ENCODE measurements at places on chromosomes 2 and 18.

- no peak for DNase-seq
These were observed 179.6 kb upstream of the SLC39A10 start for GRCh38 chr2:195477248-195477995.

DNA sequence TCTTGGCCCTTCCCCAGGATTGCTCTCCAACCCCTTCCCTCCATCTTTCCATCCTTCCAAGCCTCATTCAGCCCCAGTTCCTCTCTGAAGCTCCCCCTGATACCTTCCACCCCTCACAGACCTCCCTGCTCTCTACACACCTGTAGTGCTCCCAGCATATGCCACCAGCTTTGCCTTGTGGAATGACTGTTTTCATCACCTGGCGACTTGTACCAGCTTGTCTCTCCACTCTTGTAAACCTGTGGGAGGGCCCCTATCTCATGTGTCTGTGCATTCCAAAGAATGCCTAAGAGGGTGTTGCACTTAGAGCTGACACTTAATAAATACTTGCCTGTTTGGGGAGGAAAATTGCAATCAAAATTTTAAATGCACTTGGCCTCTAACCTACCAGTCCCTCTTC is 198.7 kb downstream of the BCL11A start:
- DNase-seq: no peak

GRCh38 chr2:111898703-111899514 is 502 bp downstream of the MERTK start:
- peak; percentile 27 for DNase-seq

DNA sequence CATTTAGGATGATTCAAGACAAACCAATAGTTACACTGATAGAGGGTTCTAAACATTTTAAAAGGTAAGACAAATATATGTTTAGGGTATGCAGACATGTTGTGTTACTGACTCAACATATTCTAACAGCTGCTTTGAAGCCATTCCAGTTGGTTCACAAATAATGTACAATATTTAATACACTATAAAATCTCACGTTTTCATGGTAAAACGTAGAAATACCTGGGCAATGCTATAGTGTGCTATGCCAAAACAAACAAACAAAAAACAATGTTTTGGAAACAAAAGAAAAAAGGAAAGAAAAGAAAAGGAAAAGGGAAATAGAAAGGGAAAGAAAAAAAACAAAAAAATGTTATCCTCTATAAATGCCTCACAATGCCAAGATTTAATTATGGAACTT is 277.1 kb downstream of the TCF4 start:
- DNase-seq: no peak

GRCh38 chr2:28627722-28628480 is 123.7 kb upstream of the PPP1CB start:
- DNase-seq: no peak

DNA sequence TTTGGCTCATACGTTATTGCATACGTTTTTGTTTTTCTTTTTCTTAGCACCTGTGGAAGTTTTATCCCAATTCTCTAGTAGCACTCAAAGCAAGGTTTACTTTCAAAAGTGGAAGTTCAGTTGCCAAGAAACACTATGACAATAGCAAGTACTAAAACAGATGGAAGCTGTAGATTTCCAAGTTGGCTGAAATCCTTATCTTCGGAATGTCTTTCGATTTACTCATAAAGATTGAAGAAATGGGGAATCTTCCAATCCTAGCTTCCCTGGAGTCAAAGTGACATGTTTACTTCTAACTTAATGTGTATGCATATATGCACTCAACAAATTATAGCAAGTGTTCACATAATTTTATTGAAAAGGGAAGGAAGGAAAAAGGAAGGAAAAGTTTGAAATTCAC is 307.4 kb downstream of the CTNNA2 start:
- no peak for DNase-seq

- no peak for DNase-seq
These were observed 88.9 kb upstream of the ST6GAL2 start for GRCh38 chr2:106974891-106975290.

DNA sequence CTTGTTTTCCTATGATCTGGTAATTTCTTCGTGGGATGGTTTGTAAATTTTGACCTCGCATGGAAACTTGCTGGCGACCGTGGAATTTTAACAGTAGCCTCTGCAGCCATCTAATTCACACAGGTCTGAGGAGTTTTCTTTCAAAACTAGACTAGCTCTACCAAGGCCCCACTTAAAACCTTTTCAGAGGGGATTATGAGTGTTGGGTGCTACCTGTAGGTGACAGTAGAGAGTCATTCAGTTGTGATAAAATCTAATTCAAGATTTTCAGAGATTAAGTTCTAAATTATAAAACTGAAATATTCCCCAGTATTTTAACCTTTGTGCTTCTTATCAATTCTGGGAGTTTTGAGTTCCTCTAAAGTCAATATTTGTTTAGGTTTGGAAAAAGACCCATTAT is 31.0 kb downstream of the THSD7B start:
- no peak for DNase-seq

DNA sequence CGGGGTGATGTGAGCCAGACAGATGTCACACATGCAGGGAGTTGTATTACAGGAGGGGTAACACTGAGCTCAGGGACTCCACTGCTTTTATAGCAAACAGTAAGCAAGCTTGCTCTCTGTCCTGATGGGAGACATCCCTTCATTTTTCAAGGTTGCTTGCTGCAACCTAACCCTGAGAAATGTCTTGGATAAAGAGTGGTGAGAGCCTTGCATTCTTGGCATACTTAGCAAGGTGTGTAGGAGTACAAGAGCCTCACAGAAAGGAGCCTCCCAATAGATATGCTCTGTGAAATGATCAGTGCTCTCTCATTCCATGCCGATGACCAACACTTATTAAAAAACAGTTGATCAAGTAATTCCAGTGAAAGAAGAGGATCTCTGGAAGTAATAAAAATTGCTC is 8.1 kb downstream of the PFN4 start:
- no peak for DNase-seq

DNA sequence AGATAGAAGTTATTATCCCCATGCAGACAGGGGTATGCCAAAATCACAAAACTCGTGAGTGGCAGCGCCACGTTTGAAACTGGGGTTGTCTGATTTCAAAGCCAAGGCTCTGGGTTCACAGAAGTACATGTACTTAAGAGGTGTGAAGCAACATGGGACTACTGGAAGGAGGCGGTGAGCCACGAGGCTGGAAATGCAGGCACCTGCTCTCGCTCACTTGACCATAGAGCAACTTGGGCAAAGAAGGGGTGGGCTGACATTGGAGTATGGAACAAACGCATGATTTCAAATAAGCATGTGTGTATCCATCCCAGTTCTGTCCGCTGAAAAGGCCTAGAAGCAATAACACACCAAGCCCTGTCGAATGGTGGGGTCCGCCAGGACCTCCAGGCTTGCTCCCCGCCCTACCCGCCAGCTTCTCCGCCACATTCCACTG is 593 bp upstream of the ACTR2 start:
- DNase-seq: peak; percentile 46

- DNase-seq: peak; percentile 96
These were observed 90.9 kb downstream of the RNF144A start for GRCh38 chr2:7007846-7008741.

DNA sequence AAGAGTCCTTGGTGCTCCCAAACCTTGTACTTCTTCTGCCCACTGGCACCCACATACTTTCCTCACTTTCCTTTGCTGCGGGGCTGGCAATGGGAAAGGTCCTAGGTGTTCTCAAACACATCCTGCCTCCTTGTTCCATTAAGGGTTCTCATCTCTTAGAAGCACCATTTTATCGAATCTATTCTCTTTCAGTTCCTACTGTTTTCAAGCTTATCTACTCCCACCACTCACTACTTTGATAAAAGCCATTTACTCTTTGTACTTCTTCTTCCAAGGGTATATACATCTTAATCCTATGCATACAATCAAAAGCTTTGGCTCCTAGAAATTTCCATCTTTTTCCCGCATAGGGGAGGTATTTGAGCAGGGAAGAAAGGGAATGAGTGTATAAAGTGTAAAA is 77.1 kb upstream of the LRRTM1 start:
- no peak for DNase-seq

Data from hematopoietic multipotent progenitor cell treated with erythropoietin and hydrocortisone succinate and interleukin-3 and kit ligand, for 8 days (in vitro differentiated cells).